Glutamatergic neuron (in vitro differentiated cells): ENCODE measurements at places on chromosomes 7 and 10.

DNA sequence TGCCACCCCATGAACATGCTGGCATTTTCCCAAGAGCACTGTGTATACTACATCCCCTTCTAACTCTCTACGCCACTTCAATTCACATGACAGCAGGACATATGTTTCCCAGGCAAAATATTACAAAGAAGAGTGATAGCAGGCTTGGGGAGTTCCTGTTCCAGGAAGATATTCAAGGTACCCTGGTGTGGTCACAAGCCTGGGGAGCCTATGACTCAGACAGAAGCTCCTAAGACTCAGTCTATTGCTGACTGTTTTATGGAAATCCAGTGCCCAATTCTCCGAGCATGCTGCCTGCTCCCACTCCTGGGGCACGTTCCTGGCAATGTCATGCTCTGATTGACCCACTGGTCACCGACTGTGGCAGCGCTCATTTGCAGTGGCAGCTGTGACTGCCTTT, 23.5 kb upstream of the ABLIM1 start:
- no peak for DNase-seq

GRCh38 chr10:125120053-125120710, 40.2 kb downstream of the CTBP2 start:
- DNase-seq: no peak

GRCh38 chr10:49207113-49207512, 18.9 kb upstream of the TMEM273 start:
- no peak for DNase-seq

DNA sequence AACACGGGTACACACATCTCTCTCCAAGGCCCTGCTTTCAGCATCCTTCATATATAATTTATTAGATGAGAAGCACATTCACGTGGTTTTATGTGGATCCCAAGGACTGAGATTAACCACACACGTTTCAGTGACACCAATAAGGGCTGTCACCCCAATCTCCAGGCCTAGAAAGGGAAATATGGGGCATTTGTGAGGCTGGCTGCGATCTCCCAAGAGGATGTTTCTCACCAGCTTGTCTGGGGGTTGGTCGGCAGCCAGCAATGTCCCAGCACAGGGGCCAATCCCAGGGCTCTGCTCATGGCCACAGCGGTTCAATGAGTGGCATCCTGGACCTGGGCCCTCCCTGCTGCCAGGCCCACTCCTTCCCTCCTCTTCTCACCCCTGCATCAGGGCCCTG, 115.5 kb downstream of the ITIH5 start:
- DNase-seq: no peak

GRCh38 chr7:111532625-111533024, 29.7 kb downstream of the IMMP2L start:
- no peak for DNase-seq

GRCh38 chr7:35537067-35538023, 157.6 kb downstream of the HERPUD2 start:
- peak; percentile 86 for DNase-seq

GRCh38 chr7:5359344-5359743, 64.3 kb downstream of the TNRC18 start:
- DNase-seq: no peak

- DNase-seq: no peak
These were observed 20.4 kb upstream of the INPP5F start for GRCh38 chr10:119705434-119705831.

- no peak for DNase-seq
These were observed 66.1 kb upstream of the ZPBP start for GRCh38 chr7:50159154-50159553.

DNA sequence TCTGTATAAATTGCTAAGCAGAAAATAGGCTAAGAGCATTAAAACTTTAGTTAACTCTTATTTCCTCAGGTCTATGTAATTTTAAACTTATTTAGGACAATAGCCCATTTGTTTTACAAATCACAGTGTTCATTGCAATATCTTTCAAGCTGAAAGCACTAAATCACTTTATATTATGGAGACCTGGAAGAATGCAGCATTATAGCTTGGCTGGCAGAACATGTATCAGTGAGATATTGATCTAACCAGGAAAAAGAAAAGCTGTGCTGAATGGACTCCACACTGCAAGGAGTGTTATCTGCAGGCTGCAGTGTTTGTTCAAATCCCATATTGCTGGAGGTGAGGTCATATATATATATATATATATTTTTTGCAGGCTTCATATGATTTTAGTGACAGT, 517.5 kb downstream of the NRG3 start:
- DNase-seq: no peak

- no peak for DNase-seq
These were observed 412 bp upstream of the PPIA start for GRCh38 chr7:44796034-44796503.

DNA sequence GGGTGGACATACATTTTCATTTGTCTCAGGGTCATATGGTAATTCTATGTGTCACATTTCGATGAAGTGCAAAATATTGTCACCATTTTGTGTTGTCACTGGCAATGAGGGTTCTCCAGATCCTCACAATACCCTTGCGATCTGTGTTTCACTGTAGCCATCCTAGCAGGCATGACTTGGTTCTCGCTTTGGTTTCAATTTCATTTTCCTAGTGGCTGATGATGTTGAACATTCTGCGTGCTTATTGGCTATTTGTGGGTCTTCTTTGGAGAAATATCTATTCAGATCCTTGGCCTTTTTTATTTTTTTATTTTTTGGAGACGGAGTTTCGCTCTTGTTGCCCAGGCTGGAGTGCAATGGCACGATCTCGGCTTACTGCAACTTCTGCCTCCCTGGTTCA, 24.8 kb upstream of the MNX1 start:
- no peak for DNase-seq

GRCh38 chr10:104485632-104486031, 132.0 kb downstream of the CFAP58 start:
- no peak for DNase-seq

DNA sequence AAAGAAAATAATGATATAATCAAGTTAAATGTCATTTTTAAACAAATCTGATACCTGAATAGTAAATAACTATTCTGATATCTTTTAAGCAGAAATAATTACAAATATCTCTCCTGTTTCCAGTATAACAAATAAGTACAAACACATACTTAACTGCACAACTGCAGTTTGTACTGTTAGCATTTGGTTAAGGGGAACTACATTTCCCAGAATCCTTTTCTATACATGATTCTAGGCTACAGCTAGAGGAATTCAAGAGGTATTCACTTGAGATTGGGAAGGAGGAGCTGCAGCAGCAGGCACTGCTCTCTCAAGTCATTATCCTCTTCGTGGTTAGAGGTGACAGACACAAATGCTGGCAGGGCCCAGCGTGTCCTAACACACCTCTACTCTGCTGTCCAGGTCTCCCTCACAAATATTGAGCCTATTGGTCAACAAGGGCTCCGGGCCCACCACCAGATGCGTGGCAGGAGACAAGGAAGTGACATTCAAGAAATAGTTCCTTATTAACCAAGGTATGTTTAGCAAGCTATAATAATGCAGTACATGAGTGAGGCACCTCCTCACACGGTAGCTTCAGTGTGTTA, 255.1 kb upstream of the MKLN1 start:
- DNase-seq: no peak

DNA sequence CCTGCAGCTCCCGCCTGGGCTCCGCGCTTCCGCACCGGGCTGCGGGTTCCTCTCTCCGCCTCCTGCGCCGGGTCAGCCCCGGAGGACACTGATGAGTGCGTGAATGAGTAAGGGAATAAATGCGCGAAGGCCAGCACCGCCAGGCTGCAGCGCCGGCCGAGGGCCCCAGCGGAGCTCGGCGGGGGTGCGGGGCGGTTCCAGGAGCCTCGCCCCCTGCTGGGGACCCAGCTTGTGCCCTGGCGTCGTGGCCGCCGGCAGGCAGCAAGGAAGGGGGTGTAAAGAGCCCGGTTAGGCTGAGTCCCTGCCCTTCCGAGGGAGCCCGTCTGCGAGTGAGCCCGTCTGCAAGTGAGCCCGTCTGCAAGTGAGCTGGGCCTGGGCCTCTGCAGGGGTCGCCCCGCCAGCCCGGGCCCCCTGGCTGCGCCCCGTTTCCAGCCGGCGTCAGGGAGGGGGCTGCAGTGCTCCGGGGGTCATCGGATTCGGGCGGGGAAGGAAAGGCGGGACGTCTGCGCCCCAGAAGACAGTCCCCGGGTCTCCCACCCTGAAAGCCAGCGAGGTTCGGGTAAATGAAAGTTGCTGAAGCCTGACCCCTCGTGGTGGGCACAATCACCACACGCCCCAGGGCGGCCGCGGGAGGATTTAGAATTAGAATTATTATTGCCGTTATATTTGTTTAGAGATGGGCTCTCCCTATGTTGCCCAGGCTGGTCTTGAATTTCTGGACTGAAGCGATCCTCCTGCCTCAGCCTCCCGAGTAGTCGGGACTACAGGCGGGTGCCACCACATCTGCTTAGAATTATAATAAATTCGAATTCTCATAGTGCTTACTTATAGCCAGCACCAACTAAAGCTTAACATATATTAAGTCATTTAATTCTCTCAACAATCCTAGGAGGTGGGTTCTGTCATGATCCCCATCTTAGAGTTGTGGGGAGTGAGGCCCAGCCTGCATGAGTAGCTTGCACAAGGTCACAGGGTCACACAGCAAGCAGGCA, 8.6 kb upstream of the CRYGN start:
- DNase-seq: peak; percentile 81

GRCh38 chr10:88968391-88968790, 15.8 kb upstream of the ACTA2 start:
- DNase-seq: no peak

DNA sequence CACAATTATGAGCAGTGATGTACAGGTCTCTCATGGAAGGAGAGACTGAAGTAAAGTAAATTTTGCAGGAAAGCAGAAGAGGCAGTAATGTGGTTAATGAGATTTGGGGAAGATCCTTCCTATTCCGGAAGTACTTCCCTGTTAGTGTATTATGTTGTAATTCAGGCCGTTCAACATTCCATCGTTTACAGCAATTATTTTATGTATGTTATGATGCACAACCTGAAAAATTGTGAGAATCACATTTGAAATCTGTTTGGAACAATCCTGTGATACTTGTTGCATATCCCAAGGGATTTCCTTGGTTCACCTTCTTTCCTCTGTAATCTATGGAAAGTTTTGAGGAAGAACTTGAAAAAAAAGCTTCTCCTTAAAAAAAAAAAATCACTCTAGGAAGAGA, 247.8 kb downstream of the SEMA3A start:
- DNase-seq: no peak

- DNase-seq: no peak
These were observed 118.1 kb upstream of the NAMPT start for GRCh38 chr7:106402898-106403297.

DNA sequence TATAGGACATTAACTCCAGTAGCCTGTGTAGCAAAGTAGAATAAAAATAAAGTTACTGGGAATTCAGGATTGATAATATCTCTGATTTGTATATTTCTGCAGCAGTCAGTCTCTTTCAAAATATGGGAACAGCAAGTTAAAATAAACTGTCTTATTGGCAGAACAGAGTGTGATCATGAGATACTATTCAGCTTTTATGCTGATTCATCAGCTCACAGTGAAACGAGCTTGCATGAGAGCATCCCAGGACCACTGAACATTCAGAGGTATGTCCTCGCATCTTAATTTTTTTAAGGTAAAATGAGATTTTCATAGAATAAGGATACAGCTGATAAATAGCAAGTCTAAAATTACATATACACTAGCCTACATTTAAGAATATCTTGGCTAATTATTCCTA, 282.5 kb upstream of the MYO3A start:
- no peak for DNase-seq

DNA sequence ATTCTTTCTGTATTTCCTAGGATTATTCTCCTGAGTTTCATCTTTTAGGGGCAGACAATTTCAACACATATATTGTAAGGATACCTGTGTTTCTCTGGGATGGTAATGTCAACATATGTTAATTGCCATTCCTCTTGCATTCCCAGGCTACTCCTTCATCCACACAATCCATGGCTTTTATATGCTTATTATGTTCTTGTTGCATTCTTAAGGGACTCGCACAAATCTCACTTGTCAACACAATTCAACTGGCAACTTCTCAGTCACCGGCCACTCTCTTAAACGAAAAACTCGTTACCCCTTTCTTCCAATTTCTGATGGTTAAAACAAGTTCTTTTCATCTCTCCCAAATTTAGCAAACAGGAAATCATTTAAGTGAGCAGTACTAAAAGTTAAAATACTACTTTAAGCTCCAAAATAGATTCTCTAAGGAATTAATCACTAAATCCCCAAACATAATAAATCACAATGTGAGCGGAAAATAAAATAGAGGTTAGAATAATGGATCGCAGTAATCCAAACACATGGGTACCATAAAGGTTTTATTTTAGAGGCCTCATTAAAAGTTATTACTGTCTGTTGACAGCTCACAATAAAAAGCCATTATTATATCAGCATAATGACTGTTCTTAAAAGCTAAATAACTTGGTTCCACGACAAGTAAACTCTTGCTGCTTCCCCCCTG, 223.2 kb downstream of the ELMO1 start:
- no peak for DNase-seq

DNA sequence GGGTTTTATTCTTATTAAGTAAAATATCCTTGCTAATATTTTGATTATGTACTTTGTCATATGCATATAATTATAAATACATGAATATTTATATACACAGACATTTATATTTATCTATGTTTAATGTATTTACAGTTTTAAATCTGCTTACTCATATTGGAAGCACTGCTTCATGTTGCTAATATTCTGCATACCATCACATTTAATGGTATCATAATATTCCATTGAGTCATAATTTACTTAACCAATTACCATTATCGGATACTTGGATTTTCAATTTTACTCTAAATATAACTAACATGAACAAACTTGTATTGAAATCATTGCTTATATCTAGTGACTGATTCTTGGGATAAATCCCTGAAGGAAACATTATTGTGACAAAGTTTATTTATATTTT, 155.2 kb downstream of the MBL2 start:
- no peak for DNase-seq

GRCh38 chr7:7427363-7427762, 108.3 kb downstream of the COL28A1 start:
- no peak for DNase-seq
